ELR (cell line): ENCODE measurements at places on chromosomes 12 and 14.

GRCh38 chr12:68367903-68368302 lies 35.7 kb upstream of the MDM1 start:
- no peak for DNase-seq

DNA sequence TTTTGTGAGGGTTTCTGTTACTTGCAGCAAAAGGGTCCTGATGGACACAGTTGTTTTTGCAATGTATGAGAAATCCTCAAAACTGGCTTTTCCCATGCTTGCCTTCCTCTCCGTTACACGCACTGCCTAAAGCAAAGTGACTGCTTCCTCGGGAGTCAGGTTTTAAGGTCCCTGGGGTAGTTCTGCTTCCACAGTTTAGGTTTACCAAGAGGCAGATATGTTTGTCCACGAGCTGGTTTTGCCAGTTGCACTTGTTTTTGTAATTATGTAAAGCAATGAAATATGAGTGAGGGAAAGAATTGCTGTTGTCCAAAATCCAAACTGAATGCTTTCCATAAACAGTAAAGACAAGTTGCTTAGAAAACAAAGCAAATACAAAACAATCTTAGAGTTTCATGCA lies 290.7 kb upstream of the AMIGO2 start:
- no peak for DNase-seq

DNA sequence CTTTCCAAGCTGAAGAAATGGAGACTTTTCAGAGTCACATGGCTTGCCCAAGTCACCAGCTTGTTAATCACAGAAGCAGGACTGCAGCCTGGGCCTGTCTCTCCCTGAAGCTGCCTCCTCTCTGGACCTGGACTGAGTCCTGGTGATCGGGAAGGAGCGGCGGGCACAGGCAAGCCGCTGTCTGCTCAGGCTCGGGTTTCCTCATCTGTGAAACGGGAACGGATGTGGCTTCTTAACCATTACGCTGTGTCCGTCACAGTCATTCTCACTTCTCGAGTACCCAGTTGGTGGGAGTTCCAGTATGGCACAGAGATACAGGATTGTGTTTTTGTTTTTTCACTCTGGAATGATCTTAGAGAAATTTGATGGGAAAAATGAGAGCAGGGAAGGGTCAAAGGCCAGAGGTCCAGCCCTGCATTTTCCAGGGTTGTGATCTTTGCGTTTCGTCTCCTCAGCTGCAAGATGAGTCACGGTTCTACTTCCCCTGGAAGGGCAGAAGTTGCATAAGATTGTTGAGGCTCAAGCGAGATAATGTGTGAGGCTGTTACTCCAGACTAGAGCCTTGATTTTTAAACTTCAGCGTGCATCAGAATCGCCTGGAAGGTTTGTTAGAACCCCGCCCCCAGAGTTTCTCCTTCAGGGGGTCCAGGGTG lies 7.6 kb upstream of the LRTM2 start:
- peak; percentile 67 for DNase-seq

GRCh38 chr12:14902465-14902864 lies 16.8 kb upstream of the MGP start:
- DNase-seq = no peak

- no peak for DNase-seq
Observed at GRCh38 chr12:116677202-116677661, 60.6 kb downstream of the SPRING1 start.

GRCh38 chr14:77303417-77304156 lies 17.1 kb downstream of the POMT2 start:
- DNase-seq = peak; percentile 99

DNA sequence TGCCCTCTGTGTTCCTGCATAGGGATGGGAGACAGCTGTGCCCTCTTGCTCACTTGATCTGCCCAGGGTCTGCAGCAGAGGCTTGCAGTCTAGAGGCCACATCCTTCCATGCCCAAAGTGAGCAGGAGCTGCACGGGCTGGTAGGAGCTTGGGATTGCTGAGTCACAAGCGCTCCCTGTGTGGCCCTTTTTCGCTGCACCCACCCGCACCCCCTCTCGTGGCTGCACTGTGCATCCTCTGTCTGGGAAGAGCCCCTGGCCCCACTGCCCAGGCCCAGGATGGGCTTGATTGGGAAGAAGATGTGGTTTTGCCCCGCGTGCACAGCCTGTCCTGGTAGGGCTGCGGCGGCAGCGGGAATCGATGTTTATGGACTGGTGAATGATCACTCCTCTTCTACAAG lies 192.4 kb downstream of the TSPAN9 start:
- DNase-seq = no peak

- DNase-seq = no peak
Observed at GRCh38 chr12:102454330-102454729, 26.0 kb downstream of the IGF1 start.

DNA sequence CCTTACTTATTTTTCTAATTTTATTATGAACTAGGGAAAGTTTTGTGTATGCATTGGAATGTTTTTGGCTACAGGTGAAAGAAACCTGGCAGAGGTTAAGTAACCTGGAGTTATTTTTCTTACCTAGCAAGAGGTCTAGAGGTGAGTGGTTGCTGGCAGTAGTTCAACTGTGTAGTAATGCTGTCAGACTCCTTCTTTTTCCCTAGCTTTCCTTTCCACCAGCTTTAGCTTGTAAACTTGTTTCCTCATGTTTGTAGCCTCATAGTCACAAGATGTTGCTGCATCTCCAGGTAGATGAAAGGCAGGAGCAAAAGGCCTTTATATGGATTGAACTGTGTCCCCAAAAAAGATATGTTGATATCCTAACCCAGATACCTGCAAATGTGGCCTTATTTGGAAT lies 105.1 kb upstream of the AMIGO2 start:
- DNase-seq = no peak

GRCh38 chr12:76704693-76705092 lies 59.2 kb upstream of the ZDHHC17 start:
- peak; percentile 45 for DNase-seq

- peak; percentile 70 for DNase-seq
Observed at GRCh38 chr12:98439981-98440581, 75.3 kb upstream of the TMPO start.

GRCh38 chr14:99884834-99885648 lies 91.8 kb downstream of the EML1 start:
- peak; percentile 78 for DNase-seq

GRCh38 chr14:71000091-71000490 lies 92.8 kb downstream of the PCNX1 start:
- DNase-seq = no peak

DNA sequence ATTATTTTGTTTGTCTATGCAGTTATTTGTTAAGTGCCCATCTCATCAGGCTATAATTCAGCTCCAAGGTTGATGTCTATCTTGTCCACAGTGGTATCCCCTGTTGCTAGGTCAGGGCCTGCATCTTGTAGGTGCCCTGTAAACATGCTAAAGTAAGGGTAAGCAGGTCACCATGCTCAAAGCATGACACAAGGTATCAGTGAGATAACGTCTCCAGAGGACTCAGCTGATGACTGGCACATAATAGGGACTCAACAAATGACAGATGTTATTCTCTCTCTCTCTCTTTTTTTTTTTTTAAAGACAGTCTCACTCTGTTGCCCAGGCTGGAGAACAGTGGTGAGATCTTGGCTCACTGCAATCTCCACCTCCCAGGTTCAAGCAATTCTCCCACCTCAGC lies 2.3 kb downstream of the SDSL start:
- DNase-seq = no peak

DNA sequence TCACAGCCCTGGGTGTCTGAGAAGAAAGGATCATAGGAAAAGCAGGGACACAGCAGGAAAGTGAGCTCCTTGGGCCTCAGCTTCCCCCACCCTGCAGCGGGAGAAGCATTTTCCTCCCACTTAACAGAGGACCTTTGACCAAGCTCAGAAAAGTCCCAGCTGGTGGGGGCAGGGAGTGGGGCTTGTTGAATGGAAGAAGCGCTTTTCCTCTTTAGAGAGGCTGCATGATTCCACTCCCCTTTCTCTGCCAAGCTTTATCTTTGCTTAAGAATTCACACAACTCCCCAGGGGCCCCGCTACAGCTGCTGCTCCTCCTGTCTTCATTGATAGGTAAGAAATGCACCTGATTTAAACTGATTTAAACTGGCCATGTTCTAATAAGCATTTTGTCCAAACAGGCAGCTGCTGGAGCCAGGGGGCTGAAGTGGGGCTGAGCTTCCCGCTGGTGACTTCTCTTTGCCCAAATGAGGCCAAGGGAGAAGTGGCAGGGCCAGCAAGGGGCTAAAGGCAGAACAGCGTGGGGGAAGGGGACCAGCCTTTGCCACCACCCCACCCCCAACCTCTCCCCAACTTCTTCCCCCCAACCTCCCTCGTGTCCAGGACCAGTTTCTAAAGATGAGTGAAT lies 1.7 kb upstream of the PAPLN start:
- DNase-seq = no peak

DNA sequence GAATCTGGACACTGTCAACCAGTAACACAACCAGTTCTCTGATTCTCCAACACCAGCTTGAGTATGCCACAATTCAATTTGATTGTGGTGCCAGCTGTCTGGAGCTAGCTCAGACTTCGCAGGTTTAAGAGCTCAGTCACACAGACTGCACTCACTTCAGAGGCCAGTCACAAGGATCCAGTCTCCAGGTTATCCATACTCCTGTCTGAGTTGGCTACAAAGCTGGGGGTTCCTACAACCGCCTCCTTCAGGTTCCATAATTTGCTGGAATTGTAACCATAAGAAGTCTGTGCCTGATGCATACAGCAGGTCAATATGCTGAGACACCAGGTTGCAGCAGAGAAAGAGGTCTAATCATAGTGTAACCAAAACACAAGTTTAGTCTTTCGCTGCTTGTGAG lies 70.5 kb upstream of the CPSF6 start:
- DNase-seq = no peak

DNA sequence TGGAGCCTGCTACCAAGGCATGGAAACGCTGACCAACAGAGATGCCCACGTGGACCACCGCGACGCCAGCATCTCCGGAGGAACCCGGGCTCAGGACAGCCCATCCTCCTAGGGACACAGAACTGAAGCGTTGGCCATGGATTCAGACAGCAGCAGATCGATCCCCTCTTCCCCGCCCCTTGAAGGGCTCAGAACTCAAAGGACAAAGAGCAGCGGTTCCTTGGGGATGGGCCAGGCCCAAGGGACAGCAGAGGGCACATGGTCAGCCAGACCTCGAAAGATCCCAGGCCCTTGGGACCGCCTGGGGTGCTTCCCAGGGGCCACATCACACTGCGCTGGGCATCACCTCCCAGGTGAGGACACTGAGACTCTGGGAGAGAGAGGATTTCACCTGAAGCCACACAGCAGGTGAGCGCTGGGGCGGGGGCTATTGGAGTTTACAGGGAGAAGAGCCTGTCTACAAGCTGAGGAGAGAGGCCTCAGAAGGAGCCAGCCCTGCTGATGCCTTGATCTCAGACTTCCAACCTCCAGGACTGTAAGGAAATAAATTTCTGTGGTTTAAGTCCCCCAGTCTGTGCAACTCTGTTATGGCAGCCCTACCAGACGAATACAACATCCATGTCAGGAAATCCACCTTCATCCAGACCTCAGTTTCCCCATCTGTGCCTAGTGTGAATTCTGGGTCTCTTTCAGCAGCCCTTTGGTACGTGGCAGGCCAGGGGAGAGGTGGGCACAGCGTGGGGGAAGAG lies 49.4 kb downstream of the CCNK start:
- no peak for DNase-seq

DNA sequence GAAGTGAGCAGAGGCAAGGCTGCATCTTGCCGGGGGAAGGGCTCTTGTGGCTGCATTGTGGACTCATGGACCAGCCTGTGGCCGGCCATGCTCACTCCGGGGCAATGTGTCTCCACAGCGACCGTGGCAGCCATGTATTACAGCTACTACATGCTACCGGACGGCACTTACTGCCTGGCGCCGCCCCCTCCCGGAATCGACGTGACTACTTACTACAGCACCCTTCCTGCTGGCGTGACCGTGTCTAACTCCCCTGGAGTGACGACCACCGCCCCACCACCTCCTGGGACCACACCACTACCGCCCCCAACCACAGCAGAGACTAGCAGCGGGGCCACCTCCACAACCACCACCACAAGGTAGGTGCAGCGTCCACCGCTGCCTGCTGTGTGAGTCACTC lies 42.1 kb downstream of the SFSWAP start:
- no peak for DNase-seq

- DNase-seq = no peak
Observed at GRCh38 chr14:74605531-74606223, 6.4 kb downstream of the LTBP2 start.

DNA sequence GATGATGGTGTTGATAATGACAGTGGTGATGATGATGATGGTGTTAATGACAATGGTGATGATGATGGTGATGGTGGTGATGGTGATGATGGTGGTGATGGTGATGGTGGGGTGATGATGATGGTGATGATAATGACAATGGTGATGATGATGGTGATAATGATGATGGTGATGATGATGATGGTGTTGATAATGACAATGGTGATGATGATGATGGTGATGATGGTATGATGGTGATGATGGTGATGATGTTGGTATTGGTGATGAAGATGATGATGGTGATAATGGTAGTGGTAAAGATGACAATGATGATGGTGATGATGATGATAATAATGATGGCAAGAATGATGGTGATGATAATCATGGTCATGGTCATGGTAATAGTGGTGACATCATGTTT lies 184.7 kb downstream of the SLC15A4 start:
- no peak for DNase-seq

GRCh38 chr12:70815971-70816391 lies 104.6 kb downstream of the PTPRR start:
- DNase-seq = peak; percentile 6

DNA sequence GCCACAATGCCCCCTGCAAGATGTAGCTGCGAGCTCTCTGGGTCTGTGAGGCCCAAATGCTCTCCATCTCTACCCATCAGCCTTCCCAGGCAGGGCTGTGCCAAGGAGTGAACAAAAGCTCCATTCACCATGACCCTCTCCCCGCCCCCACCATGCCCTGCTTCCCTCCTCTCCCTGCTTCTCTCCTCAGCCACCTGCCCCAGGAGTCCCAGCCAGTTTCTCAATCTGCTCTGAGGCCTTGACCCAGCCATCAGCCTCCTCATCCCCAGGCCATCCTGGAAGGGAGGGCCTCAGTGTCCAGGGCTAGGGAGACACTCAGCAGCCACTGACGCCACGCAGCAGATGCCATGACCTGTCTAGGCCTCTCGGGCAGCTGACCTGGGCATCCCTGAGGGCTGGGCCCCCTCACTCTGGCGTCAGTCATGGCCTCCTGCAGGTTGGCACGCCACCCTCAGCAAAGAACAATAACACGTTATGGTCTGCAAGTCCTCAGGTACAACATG lies 8.5 kb upstream of the KRT5 start:
- no peak for DNase-seq

- no peak for DNase-seq
Observed at GRCh38 chr14:76502638-76503037, 126.7 kb downstream of the ESRRB start.

- no peak for DNase-seq
Observed at GRCh38 chr12:112283546-112283945, 98.7 kb downstream of the HECTD4 start.
